Activated CD8-positive, alpha-beta memory T cell treated with anti-CD3 and anti-CD28 coated beads for 1 hour (primary cell): ENCODE measurements at places on chromosomes 5 and 9.

DNA sequence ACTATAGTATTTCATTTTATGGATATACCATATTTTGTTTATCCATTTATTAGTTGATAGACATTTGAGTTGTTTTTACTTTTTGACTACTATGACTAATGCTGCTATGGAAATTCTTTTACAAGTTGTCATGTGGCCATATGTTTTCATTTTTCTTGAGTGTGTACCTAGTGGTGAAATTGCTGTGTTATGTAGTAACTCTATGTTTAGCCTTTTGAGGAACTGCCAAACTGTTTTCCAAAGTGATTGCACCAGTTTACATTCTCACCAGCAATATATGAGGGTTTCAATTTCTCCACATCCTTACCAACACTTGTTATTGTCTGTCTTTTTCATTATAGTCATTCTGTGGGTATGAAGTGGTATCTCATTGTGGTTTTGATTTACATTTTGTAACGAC is 75.4 kb downstream of the GRIA1 start:
- DNase-seq: no peak

- DNase-seq: no peak
Measured at GRCh38 chr9:104879555-104880309, 48.2 kb downstream of the ABCA1 start.

GRCh38 chr9:7542693-7543092 is 256.9 kb downstream of the DMAC1 start:
- DNase-seq: no peak

DNA sequence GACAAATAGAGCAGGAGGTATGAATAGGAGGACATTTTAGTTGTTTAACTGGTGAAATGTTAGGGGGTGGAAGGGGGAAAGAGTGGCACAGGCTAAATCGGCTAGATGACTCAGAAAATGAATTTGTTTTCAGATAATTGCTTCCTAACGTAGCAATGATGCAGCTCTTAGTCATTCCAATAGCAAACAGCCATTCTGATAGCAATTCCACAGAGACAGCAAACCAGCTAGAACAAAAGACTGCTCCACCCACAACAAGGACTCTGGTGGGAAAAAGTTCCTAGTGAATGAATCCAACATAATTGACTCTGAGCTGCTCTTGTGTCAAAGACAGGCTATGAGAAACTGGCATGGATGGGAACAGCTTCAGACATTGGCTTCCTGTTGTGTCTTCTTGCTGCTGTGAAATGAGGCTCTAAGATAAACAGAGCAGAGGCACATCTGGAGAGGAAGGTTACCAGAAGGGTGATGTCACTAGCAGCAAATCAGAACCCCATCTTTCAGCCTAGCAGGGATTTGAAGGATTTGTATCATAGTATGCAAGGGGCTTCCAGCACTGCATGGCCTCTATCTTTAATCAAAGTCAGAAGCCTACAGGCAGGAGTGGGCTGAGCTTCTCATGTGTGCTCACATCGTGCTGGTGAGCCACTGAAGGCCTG is 28.1 kb upstream of the F2RL1 start:
- DNase-seq: no peak

DNA sequence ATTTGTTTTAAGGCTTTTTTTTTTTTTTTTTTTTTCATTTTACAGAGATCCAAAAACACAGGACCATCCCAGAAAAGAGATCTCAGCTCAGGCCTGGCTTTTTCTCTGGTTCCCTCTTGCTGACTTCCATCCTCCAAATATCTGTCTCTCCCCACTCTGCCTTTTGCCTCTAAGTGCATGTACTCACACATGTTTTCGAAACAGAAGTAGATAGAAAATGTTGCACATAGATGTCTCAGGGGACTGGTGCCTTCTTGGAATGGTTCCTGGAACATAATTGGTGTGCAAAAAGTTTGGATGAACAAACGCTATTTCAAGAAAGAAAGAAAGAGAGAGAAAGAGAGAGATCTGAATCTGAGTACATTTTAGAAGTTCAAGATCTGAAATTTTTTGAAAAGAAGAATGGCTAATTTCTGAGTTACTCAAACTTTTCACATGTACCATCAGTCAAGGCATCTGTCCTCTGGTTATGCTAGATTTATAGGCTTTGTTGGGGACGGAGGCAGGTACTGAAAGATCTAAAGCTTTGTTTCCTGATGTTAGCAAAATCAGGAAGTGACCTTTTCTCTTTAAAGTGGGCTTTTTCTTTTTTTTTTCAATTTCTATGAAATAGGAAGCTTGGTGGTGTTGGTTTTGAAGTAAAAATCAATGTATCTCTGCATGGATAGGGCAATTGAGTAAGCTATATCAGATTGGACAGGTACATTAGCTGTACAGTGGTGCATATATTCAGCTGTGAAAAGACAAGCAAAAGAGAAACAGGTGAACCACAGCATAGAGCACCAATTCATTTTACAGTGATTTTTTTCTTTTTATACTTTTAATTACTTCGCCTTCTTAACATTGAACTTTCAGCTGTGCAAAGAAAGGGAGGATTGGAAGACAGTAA is 8.5 kb upstream of the TNFSF8 start:
- no peak for DNase-seq

DNA sequence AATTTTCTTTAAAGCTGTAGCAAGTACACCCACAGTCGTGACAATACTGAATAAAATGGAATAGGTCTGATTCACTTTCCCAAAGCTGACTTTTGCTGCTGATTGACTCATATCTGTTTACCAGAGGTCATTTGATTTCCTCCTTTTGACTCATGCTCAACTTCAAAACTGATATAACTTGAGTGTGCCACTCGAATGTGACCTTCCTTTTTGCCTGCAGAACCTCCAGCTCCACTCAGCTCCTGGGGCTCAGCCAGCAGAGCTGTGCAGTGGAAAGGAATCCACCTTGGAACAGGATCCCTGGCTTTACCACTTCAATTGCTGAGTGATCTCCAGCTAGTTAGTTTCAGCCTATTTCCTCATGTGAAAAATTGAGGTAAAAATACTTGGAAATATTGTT is 84.1 kb downstream of the FEM1C start:
- DNase-seq: no peak

DNA sequence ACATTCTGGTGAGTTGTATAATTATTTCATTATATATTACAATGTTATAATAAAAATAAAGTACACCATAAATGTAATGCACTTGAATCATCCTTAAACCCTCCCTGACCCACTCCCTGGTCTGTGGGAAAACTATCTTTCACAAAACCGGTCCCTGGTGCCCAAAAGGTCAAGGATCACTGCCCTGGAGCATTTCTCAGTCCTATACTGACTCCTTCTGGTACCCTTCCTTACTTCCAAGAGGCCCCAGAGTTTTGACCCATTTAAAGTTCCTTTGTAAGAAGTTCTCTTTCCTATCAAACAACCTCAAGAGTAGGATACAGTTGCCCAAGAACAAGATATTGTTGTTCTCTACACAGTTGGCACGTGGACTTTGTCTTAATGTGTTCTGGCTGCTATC is 88.9 kb upstream of the TRPM3 start:
- DNase-seq: no peak

GRCh38 chr9:86456416-86456815 is 102.2 kb upstream of the TUT7 start:
- no peak for DNase-seq

DNA sequence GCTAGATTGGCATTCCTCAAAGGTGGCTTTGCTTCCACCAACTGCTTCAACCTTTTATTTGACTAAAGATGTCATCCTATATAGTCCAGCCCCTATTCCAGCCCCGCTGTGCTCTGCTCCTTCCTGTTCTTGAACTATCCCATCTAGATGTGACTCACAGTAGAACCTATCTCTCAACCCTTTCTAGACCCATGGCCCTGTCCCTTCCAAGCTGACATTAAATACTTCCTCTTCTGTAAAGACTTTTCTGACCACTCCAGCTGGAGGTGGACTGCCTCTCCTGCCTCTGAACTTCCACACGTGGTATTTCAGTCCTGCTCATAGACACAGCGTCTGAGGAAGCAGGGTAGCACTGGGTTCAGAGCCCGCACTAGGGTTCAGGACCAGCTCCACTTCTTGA is 32.4 kb downstream of the OSTF1 start:
- no peak for DNase-seq

- DNase-seq: no peak
Measured at GRCh38 chr5:108736855-108737254, 10.8 kb upstream of the FER start.

DNA sequence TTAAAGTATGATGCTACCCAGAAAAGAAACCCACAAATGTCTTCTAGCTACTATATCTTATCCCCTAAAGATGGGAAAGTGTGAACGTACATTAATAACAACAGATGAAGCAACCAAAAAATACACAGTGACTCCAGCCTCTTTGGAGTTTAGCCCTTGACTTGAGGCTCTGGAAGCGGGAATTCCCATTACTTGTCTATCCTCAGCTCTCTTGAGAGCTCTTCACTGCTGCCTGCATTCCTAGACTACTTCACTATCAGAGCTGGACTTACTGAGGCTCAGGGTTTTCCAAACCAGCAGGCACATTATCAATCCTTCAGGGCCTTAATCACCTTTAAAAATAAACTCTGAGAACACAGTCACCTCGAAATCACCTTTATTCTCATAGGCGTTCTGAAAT is 1.0 kb upstream of the NME5 start:
- DNase-seq: no peak

GRCh38 chr5:80816590-80816989 is 143.6 kb upstream of the RASGRF2 start:
- no peak for DNase-seq

DNA sequence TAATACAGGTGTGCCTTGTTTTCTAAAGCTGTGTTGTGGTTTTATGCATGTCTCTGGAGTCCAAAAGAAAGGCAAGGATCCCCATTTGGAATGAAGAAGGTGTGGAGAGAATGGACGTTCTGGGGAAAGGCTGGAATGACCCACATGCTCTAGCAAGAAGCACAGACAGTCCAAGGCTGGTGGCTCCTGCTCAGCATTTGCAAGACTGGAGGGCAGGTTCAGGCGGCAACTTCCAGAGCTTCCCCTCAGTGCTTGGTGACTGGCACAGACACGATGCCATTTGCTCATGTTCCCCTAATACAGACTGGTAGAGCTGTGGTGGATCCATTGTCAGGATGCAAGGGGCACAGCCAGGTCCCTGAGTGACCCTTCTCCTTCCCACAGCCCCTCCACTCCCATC is 8.2 kb downstream of the SLC22A4 start:
- DNase-seq: no peak

GRCh38 chr5:91434348-91434747 is 51.2 kb upstream of the ARRDC3 start:
- DNase-seq: no peak

GRCh38 chr9:85055506-85056202 is 386.1 kb downstream of the NTRK2 start:
- no peak for DNase-seq

GRCh38 chr5:151202381-151203139 is 21.3 kb downstream of the CCDC69 start:
- DNase-seq: no peak

DNA sequence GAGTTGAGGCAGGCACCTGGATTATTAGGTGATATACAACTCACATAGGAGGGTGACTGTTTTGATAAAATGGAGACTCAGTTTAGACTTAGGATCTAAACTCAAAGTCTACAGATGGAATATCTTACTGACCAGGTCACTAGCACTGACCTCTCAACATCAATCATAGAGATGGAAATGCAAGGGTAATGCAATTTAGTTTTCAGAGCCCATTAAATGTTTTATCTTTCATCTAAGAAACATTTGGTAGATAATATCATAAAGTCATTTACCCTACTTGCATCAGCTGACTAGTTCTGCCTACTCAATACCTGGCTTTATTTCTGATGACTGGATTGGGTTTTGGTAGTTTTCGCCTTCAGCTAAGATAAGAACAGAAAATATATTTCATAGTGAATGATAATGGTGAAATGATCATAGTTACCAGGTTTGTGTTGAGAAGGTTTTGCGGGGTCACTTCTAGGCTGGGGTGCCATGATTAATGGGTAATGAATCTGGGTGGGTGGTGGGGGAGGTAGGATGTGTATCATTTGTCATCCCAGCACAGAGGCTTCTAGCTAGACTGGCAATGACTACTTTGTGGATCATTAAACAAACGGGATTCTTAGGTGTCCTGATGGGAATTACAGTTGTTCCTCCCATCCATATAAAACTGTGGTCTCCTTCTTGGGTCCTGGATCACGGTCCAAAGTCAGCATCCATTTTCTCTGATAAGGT is 173.4 kb downstream of the PPP2R2B start:
- DNase-seq: no peak

DNA sequence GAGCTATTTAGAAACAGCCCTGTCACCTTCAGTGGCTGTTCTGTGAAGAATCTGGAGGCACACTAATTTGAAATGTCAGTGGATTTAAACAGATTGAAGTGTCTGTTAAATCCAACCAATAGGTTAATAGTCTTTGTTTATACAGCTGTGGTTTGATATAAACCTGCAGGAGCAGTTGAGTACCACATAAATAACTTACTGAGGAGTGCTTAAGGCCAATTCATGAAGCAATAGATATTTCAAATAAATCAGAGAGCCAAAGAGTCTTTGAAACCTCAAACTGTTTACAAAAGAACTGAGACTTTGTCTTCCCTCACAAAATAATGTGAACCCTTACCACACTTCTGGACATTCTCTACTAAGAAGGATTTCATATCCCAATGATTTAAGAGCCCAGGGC is 111.9 kb downstream of the FEM1C start:
- DNase-seq: no peak

GRCh38 chr5:90871391-90871991 is 312.9 kb downstream of the ADGRV1 start:
- no peak for DNase-seq

DNA sequence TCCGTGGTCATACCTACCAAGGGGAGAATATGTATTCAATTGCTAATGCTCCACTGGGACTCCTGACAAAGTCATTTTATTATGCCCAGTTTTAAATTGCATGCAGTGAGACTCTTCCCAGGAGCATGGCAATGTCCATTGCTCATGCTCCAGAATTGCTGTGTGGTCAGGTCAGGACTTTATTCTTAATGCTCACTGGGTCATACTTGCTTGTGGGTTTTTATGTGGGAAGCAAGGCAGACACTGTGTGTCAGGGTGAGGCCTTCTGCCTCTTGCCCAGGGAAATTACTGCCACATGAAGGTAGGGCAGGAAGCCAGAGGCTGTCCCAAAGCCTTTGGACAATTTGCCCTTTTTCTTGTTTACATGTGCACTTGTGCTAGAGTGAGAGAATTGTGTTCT is 164.6 kb upstream of the MEF2C start:
- no peak for DNase-seq

DNA sequence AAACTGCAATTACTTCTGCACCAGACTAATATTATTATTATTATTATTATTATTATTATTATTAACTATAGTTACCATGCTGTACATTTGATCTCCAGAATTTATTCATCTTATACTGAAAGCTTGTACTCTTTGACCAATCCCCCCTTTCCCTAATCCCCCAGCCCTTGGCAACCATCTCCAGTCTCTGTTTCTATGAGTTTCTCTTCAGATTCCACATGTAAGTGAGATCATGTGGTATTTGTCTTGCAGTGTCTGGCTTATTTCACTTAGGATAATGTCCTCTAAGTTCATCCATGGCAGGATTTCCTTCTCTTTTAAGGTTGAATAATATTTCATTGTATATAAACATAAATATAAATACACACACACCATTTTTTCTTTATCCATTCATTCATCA is 287.0 kb upstream of the DAB2 start:
- no peak for DNase-seq
